Ecto neural progenitor cell (in vitro differentiated cells): ENCODE measurements at places on chromosomes 16 and 17.
A peak's percentile ranks its signal among the peaks of the same experiment; 100 is the strongest.

- DNase-seq, result no peak
Measured at GRCh38 chr16:12159028-12159427, 182.5 kb downstream of the SNX29 start.

DNA sequence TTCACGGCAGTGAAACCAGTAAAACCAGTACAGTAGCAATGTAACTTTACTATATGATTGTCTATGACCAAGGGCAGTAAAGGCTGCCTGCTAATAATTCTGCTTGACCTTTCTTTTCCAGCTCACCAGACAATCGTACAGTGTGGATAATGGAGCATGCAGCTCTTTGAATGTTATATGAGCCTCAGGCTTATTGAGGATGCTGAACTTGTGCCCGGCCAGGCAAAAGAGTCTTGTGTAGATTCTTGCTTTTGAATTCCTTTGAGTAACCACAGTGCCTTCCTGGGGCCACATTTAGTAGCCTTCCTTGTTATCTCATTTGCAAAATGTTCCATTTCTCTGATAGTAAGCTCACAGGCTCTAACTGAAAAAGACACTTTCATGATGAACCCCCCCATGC, 131.8 kb downstream of the CDH11 start:
- DNase-seq, result no peak

DNA sequence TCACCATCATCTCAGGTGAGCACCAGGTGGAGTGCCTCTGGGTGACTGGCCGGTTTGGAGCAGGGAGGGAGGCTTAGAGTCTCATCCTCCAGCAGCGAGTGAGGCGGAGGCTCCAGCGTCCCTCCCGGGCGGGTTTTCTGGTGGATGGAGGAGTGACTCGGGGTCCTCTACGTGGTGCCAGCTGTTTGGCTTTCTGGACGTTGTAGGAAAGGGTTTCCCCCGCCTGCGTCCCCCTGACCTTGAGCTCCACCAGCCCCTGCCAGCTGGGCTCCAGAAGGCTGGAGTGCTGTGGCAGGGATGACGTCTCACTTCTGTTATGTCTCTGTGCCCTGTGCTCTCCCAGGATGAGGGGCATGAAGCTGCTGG, 522 bp downstream of the DNASE1 start:
- no peak for DNase-seq

DNA sequence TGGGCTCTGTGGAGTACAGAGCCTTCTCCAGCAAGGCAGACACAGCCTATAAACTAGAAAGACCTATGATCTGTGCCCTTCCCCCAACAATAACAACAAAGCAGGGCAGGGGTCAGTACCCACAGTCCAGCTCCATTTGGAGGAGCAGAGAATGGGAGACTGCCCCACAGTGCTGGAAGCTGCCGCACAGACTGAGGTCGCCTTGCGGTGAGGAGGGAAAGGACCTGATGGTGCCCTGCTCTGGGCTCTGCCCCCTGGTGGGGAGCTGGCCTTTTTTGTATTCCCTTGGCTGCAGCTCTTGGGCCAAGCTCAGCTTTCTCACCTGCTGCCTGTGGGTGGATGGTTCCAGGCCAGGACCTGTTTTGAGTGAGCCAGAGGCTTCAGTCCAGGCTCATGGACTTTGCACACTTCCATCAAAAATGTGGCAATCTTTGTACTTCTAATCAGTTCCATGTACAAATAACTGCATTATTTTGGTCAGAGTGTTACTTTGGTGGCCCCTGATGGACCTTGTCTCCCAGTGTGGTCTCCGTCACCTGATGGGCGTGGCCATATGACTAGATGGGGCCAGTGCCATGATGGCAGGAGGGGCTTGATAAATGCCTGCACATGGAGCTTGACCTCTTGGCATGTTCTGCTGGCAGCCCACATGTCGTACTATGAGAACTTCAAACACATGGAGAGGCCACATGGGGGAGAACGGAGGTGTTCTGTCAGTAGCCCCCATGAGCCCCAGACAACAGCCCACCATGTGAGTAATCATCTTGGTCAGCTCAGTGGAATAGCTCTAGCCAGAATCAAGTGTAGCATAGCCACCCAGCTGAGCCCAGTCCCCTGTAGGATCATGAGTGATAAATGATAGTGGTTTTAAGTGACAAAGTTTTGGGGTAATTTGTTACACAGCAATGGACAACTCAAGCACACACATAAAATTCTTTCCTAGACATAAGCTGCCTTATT, 24.2 kb downstream of the B9D1 start:
- DNase-seq, result peak; percentile 77

DNA sequence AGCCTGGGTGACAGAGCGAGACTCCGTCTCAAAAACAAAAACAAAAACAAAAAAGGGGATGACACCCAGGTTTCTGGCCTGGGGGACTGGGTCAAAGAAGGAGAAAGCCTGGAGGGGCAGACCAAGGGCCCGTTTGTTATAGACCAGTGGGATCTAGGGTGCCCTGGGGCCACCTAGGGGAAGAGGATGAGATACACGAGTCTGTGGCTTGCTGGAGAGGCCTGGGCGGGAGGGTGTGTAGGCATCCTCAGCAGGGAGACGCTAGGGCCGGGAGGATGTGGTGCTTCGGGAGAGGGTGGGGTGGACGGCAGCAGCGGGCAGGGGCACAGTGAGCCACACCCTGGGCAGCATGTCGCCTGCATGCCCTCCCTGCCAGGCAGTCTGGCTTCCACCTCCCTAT, 17.1 kb upstream of the CRK start:
- DNase-seq, result no peak

- no peak for DNase-seq
Measured at GRCh38 chr17:64001763-64002529, 3.8 kb downstream of the PRR29 start.

DNA sequence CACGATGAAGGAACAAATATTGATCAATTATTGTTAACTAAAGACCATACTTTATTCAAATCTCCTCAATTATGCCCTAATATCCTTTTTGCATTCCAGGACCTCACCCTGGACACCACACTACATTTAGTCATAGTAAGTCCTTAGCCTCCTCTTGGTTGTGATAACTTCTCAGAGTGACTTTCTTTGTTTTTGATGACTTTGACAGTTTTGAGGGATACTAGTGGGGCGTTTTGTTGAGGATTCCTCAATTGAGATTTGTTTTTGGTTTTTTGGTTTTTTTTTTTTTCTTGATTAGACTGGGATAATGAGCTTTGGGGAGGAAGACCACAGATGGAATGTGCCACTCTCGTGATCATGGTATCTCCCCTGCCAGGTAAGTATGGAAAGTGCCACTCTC, 105.5 kb downstream of the SOX9 start:
- no peak for DNase-seq

DNA sequence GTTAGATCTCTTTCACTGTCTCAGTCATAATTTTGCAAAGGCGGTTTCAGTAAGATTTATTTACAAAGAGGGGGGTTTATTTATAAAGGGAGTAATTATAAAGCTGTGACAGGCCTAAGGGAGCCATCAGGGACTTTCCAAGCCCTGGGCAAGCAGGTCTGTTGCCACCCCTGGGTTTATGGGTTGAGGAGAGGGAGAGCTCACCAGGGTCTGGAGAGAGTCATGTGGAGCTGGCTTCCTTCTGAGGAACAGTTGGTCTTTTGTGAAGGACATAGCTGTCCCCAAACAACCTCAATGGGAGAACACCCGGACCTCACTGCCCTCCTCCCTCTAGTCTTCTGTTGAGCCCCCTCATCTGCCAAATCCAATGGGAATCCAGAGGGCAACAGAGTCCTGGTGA, 9.8 kb downstream of the ITGAM start:
- no peak for DNase-seq

DNA sequence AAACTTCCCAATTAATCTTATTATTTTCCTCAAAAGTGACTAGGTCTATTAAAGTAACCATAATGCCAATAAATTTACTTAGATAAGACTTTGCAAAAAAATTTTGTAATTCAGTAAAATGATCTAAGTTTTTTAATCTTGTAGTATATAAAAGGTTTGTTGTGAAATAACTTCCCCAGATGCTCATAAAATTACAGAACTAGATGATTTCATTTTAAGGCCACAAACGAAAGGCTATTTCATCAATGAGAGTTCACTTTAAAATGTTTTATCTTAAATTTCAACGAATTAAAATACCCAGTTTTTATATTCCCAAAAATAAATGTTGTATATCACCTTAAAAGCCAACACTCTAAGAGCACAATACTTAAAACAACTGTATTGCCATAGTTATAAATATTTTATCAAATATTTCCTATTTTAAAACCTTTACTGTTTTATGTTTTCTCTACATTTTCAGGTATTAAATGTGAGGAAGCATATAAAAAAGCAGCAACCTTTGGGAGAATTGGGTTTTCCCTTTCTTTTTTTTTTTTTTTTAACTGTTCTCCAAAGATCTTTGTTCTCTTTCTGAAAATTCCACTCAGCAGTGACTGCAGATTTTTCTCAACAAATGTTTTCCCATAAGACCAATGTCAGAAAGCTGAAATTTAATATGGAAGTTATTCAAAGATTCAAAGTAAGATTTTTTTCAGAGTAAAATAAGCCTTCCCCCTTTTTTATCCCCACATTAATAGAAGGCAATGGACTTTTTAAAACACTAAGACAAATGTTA, 169.9 kb downstream of the CYB561 start:
- DNase-seq, result no peak

- no peak for DNase-seq
Measured at GRCh38 chr17:68853036-68853435, 102.2 kb downstream of the ABCA8 start.

GRCh38 chr17:8153957-8154607, 1.9 kb upstream of the PER1 start:
- peak; percentile 99 for DNase-seq

DNA sequence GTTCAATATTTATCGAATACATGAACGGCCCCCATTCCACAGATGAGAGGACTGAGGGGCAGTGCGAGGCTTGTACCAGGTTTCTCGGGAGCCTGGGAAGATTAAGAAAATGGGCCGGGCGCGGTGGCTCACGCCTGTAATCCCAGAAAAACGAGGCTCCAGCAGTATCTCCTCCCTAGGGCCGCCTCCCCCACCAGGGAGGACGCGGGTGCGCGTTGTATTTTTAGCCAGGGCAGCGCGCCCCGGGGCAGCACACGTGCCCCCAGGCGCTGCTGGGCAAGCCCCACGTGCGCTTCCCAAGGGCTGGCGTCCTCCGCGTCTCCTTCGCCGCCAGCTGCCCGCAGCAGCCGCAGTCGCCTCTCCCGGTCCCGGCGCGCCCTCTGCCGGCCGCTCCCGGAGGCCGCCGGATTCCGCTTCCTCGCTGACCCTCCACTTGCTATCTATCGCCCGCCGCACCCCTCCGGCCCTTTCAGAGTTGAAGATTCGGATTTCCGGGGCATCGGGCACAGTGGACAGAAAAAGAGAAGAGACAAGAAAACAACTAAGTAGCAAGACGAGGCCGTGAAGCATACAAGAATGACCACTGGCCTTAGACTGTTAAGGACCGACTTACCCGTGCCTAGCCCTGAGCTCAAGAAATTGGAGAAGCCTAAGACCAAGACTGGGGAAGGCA, 1.9 kb upstream of the YBX2 start:
- DNase-seq, result peak; percentile 96

- DNase-seq, result no peak
Measured at GRCh38 chr17:13885953-13886889, 183.1 kb upstream of the COX10 start.

DNA sequence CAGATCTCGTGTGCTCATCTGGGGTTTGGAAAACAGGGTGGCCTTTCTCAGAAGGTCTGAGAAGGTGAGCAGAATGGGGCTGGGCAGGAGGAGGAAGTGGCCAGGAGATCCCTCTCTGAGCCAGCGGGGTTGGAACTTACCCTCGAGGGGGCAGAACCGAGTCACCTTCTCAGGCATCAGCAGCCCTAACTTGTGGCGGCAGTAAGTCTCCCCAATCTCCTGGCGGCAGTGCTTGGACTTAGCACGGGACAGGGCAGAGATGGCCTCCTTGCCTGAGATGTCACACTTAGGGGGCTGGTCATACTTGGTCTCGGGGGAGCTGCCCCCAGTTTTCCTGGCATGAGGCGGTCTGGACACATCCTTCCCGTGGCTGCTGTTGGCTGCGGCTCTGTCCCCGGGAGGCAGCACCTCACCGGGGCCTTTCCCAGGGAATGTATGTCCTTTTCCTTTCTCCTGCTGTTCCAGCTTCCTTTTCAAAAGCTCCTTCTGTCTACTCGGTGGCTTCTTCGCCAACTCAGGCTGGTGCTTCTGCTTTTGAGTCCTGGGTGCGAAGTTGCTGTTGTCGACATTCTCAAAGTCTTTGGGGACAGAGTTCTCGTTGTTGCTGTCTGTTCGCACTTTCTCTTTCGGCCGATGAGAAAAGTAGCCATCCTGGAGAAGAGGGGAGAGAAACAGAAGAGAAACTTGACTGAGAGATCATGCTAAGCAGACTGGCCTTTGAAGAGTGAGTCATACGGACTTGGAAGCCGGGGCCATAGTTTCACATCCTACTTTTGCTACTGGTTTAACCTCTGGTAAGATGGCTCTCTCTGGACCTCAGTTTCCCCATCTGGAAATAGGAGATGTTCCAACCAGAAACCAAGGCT, 211.7 kb downstream of the XYLT1 start:
- no peak for DNase-seq

DNA sequence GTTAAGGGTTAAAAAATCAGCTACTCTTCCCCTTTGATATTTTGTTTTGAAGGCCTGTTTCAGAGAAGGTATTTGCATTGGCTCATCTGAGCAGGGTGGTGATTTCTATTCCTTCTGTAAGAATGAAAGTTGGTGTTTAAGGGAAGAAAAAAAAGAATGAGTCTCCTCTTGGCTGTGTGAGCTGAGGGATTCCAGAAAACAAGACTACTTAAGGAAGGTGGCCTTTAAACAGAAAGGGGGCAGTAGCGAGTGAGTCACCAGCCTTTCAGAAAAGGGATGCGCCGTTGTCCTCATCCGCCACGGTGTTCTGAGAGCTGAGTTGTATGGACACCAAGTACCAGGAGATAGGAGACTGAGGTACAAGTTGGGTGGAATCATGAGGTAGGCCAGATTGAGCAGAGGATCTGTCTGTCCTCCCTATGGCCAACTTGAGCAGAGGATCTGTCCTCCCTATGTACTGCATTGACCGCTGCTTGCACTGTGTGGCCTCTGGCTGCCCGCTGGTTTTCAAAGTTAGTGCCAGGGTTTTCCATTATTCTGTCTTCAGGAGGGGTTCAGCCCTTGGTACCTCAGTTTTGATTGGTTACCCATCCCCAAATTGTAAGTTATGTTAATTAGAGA, 8.2 kb downstream of the PRKCA start:
- DNase-seq, result peak; percentile 47
